ENCODE measurements at places on chromosomes 2 and 18.
A peak's percentile ranks its signal among the peaks of the same experiment; 100 is the strongest.

DNA sequence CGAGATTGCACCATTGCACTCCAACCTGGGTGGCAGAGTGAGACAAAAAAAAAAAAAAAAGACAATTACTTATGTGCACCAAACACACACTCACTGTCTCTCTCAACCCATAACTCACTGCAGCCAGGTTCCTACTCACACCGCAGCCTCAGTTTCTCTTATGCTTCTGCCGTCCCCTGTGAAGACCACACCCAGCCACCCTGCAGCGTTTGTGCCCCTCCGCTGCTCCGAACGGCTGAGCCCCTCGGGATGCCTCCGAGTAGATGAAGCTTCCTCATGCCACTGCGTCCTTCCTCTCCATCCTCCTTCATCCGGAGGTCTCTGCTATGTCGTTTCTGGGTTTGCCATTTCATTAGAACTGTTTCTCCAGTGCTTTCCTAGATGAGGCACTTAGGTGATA, 160.1 kb downstream of the TWIST2 start:
- no peak for DNase-seq

- DNase-seq = no peak
These were observed 97.3 kb upstream of the CREB1 start for GRCh38 chr2:207432453-207432852.

DNA sequence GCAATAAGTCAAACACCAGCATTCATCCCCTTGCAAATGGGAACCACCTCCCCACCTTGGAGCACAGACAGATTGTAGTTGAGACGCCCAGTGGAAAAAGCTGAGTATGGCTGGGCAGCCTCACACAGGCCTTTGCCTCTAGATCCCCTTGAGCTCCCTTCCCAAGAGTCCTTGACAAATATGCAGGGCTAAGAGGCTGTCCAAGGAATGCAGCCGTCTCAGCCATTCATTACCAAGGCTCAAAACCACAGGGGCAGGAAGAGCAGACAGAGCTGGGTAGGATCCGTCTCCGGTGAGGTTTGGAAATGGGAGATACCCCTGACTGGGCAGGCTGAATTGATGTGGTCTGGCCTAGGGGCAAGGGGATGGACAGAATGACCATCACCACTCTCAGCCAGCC, 557.1 kb downstream of the TNS1 start:
- peak; percentile 18 for DNase-seq

DNA sequence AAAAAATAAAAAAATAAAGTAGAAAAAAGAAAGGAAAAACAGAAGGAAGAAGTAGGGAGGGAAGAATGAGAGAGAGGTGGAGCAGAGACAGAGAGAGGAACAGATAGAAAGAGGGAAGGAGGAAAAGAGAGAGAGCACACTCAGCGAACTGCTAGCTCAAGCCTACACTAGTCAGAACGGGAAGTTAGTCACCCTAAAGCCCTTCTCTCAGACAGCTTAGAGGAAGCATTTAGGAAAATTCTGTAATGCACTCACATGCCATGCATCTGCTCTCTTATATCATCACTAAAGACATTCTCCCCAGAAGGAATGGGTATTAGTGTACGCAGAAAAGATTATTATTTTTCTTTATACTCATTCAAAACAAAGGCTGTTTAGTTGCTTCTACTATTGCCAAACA, 68.1 kb upstream of the SULT1C3 start:
- no peak for DNase-seq
